ENCODE measurements at places on chromosomes 5 and 9.
A peak's percentile ranks its signal among the peaks of the same experiment; 100 is the strongest.

- H3K4me3 ChIP-seq: no peak overlapping the region
- H3K27ac ChIP-seq: no peak overlapping the region
- no peak for DNase-seq
- no peaks in the 10 kb centered on the region for H3K4me1 ChIP-seq
These were observed 7.6 kb downstream of the SCGB3A1 start for GRCh38 chr5:180583738-180584137.

GRCh38 chr5:150488519-150489359, 19.2 kb upstream of the NDST1 start:
- peaks cover 3% of the 10 kb centered on the region for H3K4me1 ChIP-seq
- no peak overlapping the region for H3K4me3 ChIP-seq
- H3K27me3 ChIP-seq: peaks cover 13% of the 10 kb centered on the region
- H3K27ac ChIP-seq: no peak overlapping the region
- no peaks in the 10 kb centered on the region for H3K36me3 ChIP-seq

GRCh38 chr9:137383081-137383783, 39.7 kb downstream of the EXD3 start:
- H3K27ac ChIP-seq: no peak overlapping the region
- no peak overlapping the region for H3K4me3 ChIP-seq
- DNase-seq: no peak
- H3K4me1 ChIP-seq: peaks cover 13% of the 10 kb centered on the region

- H3K4me1 ChIP-seq: no peaks in the 10 kb centered on the region
- DNase-seq: no peak
- no peaks in the 10 kb centered on the region for H3K36me3 ChIP-seq
- no peak overlapping the region for H3K4me3 ChIP-seq
- H3K27ac ChIP-seq: no peak overlapping the region
These were observed 285.7 kb upstream of the TUT7 start for GRCh38 chr9:86639899-86640379.

DNA sequence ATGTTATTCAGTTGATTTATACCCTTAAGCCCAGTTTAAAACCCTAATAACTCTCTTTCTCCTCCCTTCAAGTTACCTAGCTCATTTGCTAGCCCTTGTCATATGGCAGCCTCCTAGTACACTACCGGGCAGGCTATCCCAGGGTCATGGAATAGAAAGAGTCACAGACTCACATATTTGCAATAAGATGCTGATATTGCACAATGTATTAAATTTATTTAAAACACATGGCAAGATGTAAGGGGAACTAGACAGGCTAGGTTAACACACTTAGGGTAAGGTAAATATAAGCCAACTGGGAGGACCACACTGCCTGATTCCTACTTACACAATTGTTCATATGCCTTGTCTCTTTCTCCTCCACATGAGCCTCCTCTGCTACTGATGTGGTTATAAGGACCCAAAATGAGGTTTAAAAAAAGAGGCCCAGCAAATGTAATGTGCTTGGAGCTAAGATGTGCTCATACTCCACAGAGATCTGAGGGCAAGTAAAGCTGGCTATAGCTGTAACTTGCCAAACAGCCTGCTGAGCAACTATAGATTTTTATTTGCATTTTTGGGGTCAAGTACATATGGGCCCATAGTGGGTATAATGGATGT, 130.0 kb downstream of the ENC1 start:
- DNase-seq: no peak
- peaks cover 4% of the 10 kb centered on the region for H3K27me3 ChIP-seq

- no peaks in the 10 kb centered on the region for H3K27me3 ChIP-seq
- H3K36me3 ChIP-seq: peaks cover 2% of the 10 kb centered on the region
- H3K4me1 ChIP-seq: peaks cover 18% of the 10 kb centered on the region
These were observed 80.0 kb upstream of the PTGER4 start for GRCh38 chr5:40599676-40600075.

GRCh38 chr5:75189353-75189752, 47.3 kb downstream of the ANKRD31 start:
- no peak overlapping the region for H3K4me3 ChIP-seq
- DNase-seq: no peak
- H3K4me1 ChIP-seq: no peaks in the 10 kb centered on the region
- H3K27me3 ChIP-seq: no peaks in the 10 kb centered on the region
- no peak overlapping the region for H3K27ac ChIP-seq
- no peaks in the 10 kb centered on the region for H3K36me3 ChIP-seq

GRCh38 chr9:80775530-80775929, 913.8 kb downstream of the TLE1 start:
- no peak overlapping the region for H3K27ac ChIP-seq
- H3K4me3 ChIP-seq: no peak overlapping the region
- H3K4me1 ChIP-seq: no peaks in the 10 kb centered on the region
- DNase-seq: no peak

DNA sequence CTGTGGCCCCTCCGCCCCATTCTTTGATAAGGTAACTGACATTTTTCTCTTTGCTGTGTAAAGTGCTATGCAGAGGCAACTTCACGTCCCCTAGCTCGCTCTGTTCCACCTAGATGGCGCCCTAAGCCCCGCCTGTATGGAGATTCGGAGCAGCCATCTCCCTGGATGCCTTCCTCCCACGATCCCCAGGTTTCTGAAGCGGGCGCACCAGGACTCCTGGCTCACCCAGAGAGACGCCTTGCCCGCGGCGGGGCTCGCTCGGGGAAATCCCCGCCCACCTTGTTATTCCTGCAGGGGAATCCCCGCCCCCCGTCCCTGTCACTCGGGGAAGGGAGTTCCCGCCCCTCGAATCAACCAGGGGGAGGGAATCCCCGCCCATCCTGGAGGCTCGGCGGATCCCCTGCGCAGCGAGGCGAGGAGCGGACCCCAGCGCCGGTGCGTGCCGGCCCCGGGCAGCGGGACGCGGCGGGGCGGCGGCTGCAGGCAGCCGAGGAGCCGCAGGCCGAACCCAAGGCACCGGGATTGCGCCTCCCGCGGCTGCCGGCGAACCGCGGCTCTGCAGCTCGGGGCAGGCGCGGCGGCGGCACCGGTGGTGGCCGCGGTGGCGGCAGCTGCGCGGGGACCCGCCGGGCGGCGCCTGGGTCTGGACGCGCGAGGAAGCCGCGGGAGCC, at the start of gene PDZD2:
Gene PDZD2 (plus strand): TSS at position 384 of the 671 bp plus-strand sequence.
- no peaks in the 10 kb centered on the region for H3K36me3 ChIP-seq
- H3K27me3 ChIP-seq: peaks cover 16% of the 10 kb centered on the region
- H3K4me3 ChIP-seq: peak within 1 kb of the TSS; percentile 72
- peaks cover 7% of the 10 kb centered on the region for H3K4me1 ChIP-seq

DNA sequence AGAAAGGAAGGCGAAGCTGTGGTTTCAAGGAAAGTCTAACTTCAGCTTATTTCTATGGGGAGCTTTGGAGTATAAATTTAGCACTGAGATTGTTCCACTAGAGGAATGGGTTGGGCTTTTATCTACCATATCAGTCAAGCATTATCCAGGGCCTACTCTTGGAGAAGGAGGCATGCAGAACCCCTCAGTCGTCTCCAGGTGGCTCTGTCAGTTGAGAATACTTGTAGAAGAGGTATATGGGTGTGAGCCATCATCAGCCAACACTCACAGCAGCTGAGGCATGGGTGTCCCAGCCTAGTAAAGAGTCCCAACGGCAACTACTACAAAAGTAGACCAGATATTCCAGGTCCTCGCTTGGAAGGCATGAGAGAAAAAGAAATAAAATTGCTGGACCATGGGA, 548.5 kb upstream of the GRAMD2B start:
- DNase-seq: no peak
- no peak overlapping the region for H3K27ac ChIP-seq
- H3K4me1 ChIP-seq: no peaks in the 10 kb centered on the region
- H3K36me3 ChIP-seq: no peaks in the 10 kb centered on the region
- no peak overlapping the region for H3K4me3 ChIP-seq

DNA sequence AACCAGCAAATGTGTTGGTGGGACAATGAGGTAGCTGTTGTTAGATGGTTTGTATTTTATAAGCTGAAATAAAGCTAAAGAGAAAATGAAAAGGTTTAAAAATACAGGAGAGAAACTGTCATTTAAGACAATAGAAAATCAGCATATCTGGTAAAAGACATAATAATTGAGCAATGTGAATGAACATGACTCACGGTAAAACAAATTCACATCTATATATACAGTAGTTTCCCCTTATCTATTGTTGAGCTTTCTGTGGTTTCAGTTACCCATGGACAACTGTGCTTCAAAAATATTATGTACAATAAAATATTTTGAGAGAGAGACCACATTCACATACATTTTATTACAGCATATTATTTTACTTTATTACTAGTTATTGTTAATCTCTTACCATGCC, 1649.8 kb downstream of the EFNA5 start:
- no peak overlapping the region for H3K27ac ChIP-seq
- H3K4me3 ChIP-seq: no peak overlapping the region
- H3K4me1 ChIP-seq: no peaks in the 10 kb centered on the region
- H3K27me3 ChIP-seq: no peaks in the 10 kb centered on the region

DNA sequence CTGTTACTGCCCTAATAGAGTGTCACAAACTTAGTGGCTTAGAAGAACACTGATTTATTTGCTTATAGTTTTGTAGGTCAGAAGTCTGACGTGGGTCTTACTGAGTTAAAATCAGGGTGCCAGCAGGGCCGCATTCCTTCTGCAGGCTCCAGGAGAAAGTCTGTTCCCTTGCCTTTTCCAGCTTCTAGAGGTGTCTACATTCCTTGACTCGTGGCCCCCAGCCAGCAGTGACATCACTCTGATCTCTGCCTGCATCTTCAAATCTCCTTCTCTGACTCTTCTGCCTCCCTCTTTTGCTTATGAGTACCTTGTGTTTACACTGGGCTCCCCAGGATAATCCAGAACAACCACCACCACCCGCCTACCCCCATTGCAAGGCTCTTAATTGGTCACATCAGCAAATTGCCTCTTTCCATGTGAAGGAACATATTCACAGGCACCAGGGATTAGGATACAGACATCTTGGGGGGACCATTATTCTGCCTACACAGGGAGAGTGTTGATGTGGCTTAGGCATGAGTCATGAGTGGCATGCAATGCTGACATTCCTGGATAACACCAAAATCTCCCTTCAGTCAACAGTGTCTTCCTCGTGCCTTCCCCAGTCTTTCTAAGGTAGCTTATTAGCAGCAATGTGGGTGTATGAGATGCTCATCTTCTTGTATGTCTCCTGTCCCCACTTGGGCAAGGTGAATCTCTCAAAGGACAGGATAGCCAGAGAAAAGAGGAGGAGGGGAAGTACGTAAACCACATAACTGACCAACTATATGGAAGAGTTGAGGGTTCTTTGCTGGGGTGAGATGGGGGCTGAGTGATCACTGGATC, 24.4 kb downstream of the CYFIP2 start:
- peak overlapping the region; percentile 59 for H3K27ac ChIP-seq
- DNase-seq: no peak
- peaks cover 81% of the 10 kb centered on the region for H3K36me3 ChIP-seq
- H3K27me3 ChIP-seq: no peaks in the 10 kb centered on the region
- H3K4me3 ChIP-seq: no peak overlapping the region

DNA sequence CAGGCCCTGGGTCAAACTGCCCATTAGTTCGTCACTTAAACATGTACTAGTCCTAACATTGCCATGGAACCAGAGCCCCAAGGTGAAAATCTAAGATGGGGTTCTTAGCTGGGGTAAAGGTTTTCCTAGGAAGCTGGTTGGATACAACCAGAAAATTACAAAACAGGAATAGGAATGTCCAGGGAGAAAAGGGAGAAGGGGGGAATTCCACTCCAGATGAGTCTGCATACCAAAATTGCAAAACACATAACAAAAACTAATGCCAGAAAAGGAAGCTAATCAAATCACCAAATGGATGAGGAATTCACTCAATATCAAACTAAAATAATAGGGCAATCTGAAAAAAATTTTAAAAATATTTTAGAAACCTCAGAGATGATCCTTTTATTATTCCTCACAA, 396.2 kb downstream of the EFNA5 start:
- no peak overlapping the region for H3K27ac ChIP-seq
- no peak for DNase-seq
- no peaks in the 10 kb centered on the region for H3K27me3 ChIP-seq
- H3K4me3 ChIP-seq: no peak overlapping the region
- no peaks in the 10 kb centered on the region for H3K36me3 ChIP-seq

GRCh38 chr5:181042036-181042713, 2.1 kb downstream of the BTNL9 start:
- H3K4me3 ChIP-seq: no peak overlapping the region
- H3K27ac ChIP-seq: no peak overlapping the region

GRCh38 chr5:153237671-153238332, 252.7 kb upstream of the GRIA1 start:
- H3K27me3 ChIP-seq: no peaks in the 10 kb centered on the region
- no peaks in the 10 kb centered on the region for H3K4me1 ChIP-seq
- H3K27ac ChIP-seq: no peak overlapping the region
- no peak for DNase-seq

GRCh38 chr9:37134166-37134565, 13.8 kb downstream of the ZCCHC7 start:
- no peak overlapping the region for H3K4me3 ChIP-seq
- H3K27me3 ChIP-seq: no peaks in the 10 kb centered on the region
- H3K27ac ChIP-seq: no peak overlapping the region
- H3K36me3 ChIP-seq: peaks cover 51% of the 10 kb centered on the region

GRCh38 chr5:96637196-96637595, 25.0 kb upstream of the CAST start:
- no peak overlapping the region for H3K27ac ChIP-seq
- no peak overlapping the region for H3K4me3 ChIP-seq
- H3K27me3 ChIP-seq: peaks cover 24% of the 10 kb centered on the region
- H3K4me1 ChIP-seq: peaks cover 3% of the 10 kb centered on the region
- DNase-seq: no peak

DNA sequence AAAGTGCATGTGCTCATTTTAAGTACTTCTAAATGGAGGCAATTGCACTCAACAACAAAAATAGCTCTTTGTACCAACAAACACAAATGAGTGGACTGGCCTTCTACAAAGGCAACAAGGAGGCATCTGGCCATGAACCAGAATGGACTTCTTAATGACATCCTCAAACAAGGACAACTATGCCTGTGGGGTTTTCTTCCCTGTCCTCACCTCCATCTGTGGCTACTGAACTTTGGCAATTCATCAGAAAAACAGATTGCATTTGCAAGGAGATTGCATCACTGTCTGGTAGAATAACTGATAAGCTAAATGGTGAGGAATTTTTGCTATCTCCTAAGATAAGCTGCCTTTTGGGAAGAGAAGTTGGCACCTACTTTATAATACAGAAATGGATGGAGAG, 447.3 kb upstream of the CCNG1 start:
- H3K4me3 ChIP-seq: no peak overlapping the region
- no peak for DNase-seq
- H3K36me3 ChIP-seq: no peaks in the 10 kb centered on the region

DNA sequence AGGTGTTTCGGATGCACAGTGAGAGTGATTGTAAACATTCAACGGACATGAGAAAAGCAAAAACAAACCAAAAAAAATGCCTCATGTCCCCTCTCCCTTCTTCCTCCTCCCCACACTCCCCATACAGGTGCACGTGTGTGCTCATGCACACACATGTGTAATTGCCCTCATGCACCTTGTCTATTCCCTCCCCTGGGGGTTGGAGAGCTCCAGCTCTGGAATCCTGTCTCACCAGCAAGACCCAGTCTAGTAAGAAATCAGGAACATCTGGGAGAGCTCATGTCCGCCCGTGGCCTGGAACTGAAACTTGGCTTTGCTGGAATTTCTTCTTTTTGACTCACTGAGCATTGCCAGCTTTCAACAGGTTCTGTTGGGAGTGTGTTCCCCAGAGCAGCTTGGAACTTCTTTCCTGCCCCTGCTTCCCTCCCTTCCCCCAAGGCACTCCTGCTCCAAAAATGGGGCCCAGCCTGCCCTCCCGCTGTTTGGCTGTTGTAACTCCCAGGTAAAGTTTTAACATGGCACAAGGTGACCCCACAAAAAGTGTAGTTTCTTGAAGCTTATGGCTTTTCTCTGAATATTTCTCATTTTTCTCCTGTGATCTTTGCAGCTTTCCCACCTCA, 190.1 kb downstream of the NR3C1 start:
- peaks cover 4% of the 10 kb centered on the region for H3K4me1 ChIP-seq
- DNase-seq: no peak
- H3K27ac ChIP-seq: peak overlapping the region; percentile 9
- no peak overlapping the region for H3K4me3 ChIP-seq
- peaks cover 12% of the 10 kb centered on the region for H3K36me3 ChIP-seq
- H3K27me3 ChIP-seq: no peaks in the 10 kb centered on the region
